ENCODE measurements at places on chromosomes 6 and 20. TPM values are rescaled to one million over a fixed set of nuclear protein-coding genes. Genes with fewer than 3 reads are reported as not detected.

GRCh38 chr6:44041461-44042260 is 85.6 kb downstream of the MRPL14 start:
- no peaks in the 10 kb centered on the region for H3K27me3 ChIP-seq
- H3K27ac ChIP-seq = peak overlapping the region; percentile 86
- peak; percentile 96 for DNase-seq
- no peak overlapping the region for H3K4me3 ChIP-seq
- H3K4me1 ChIP-seq = peaks cover 34% of the 10 kb centered on the region

DNA sequence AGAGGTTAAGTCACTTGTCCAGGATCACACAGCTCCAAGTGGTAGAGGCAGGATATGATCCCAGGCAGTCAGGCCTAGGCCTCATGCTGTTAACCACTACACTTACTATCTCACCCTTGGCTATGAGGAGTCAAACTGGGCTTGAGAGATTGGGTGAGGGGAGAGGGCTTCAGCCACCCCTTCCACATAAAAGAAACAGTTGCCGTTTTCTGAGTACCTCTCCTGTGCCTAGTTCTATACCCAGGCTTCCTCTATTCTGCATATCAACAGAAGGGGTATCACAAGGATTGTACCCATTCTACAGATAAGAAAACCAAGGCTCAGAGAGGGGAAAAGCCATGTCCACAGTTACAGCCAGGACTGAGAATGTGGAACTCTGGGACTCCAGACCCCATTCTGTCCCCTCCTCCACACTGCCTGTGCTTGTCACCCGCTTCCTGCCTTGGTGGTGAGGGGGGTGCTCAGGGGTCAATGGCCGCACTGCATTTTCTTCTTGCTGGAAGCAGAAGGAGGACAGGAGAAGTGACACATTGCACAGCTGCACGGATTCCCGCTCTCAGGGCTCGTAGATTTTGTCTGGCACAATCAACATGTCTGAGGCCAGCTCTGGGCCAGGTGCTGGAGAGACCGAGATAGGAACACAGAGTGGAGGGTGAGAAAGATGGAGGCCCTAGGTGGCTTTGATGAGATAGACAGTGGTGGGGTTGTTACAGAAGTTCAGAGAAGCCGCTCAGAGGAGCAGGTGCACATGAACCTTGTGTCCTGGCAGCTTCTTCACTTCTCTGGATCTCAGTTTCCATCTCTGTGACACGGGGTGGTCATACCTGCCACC is 108.4 kb upstream of the PTPN1 start:
- H3K4me1 ChIP-seq = peaks cover 8% of the 10 kb centered on the region
- H3K27me3 ChIP-seq = no peaks in the 10 kb centered on the region
- H3K4me3 ChIP-seq = no peak overlapping the region
- no peaks in the 10 kb centered on the region for H3K36me3 ChIP-seq

DNA sequence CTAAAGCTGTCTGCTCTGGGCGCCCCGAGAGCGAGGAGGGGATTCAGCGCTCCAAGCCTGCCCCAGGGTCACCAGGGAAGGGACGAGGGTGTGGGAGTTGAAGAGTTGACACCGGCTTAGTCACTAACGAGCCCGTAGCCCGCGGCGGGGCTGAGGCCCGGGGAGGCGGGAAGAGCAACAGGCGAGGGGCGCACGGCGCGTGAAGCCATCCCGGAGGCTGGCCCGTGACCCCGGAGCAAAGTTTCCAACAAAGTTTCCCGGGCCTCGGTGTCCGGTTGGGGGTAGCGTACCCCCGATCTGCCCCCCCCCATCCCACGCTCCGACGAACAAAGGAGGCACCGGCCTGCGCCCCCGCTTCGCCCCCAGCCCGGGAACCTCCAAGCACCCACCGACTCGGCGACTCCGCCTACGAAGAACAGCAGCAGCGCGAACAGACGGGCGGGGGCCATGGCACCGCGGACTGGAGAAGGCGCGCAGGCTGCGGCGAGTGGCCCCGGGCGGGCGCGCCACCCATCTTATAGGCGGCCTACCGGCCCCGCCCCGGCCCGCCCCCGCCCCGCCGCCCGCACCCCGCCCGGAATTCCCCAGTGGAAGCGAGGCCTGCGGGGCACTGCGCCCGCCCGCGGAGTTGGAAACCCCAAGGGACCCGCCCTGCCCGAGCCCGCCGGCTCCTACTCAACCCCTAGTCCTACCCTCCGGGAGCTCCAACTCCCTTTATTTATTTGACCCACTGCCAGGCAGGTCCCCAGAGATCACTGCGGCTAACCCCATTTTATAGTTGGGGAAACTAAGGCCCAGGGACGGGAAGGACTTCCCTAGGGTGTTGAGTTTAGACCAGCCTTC is at the start of gene SDC4:
Gene SDC4 (minus strand): TSS at position 489 of the 843 bp plus-strand sequence. CDS start 40 bp downstream, at position 449.
- peaks cover 14% of the 10 kb centered on the region for H3K4me1 ChIP-seq
- H3K27me3 ChIP-seq = no peaks in the 10 kb centered on the region
- H3K27ac ChIP-seq = peak within 1 kb of the TSS; percentile 83
- peak within 1 kb of the TSS; percentile 99 for H3K4me3 ChIP-seq

DNA sequence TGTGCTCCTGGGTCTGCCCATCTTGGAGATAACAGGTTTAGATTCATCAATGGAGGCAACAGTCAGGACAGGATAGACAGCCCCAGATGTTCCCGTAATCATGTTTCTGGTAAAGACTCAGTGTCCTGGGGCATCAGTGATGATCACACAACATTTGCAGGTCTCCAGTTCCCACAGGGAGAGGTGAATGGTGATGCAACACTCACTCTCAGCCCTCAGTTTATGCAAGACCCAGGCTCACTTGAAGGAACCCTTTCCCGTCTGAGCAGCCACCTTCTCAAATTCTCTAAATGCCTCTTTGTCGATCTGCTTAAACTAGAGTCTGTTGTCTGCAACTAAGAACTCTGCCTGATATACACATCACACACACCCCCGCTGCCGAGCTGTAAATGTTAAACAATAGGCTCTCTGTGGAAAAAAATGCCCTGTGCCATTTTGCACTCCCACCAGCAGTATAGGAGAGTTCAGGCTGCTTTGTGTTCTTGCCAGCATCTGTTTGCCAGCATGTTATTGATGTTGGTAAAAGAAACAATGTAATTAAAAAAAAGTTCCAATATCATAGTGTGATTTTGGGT is 30.1 kb upstream of the SCP2D1 start:
- H3K36me3 ChIP-seq = no peaks in the 10 kb centered on the region
- no peak overlapping the region for H3K27ac ChIP-seq
- no peaks in the 10 kb centered on the region for H3K27me3 ChIP-seq
- no peaks in the 10 kb centered on the region for H3K4me1 ChIP-seq
- DNase-seq = no peak
- no peak overlapping the region for H3K4me3 ChIP-seq

DNA sequence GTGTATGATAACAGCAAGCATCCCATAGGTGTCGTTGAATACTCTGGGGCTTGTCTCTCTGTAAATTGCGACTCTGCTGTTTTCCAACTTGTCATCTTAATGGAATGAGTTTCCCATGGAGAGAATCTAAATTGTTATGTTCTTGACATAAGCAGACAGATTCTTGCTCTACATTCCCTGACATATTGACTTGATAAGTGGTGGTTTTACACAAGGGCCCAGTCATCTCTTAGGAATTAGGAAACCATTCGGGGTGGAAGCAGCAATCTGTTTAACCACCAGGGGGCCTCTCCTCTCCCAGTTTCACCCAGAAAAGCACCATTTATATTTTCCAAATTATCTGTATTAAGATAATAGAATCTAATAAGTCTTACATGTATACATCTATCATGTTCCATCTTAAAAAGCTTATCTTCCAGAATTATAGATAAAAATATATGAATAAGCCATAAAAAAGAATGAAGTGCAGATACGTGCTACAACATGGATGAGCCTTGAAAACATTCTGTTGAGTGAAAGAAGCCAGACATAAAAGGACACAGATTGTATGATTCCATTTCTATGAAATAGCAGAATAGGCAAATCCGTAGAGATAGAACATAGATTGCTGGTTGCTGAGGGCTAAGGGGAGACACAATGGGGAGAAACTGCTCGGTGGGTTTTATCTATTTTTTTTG is 23.1 kb upstream of the MROH8 start:
- peak overlapping the region; percentile 59 for H3K27ac ChIP-seq
- peaks cover 7% of the 10 kb centered on the region for H3K4me1 ChIP-seq
- peak; percentile 98 for DNase-seq

GRCh38 chr6:81158956-81159355 is 593.5 kb downstream of the TENT5A start:
- H3K4me1 ChIP-seq = no peaks in the 10 kb centered on the region
- no peak overlapping the region for H3K27ac ChIP-seq
- no peaks in the 10 kb centered on the region for H3K27me3 ChIP-seq
- no peak for DNase-seq

DNA sequence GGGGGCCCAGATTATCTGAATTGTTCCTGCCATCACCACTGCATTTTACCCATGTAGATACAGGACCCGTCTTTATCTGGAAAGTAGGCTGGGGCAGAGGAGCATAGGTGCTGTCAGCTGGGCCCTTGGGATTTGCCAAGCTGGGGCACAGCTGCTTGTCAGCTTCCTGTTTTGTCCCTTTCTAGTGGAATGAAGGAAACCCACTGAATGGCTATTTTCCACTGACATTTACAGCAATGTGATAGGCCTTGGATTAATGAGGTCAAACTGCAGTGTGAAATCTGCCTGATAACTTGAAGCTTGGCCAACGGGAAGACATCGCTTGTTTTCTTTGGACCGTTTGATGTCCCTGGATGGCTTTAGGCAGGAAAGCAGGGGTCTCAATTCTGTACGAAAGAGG is 6.7 kb downstream of the PPP1R16B start:
- no peaks in the 10 kb centered on the region for H3K4me1 ChIP-seq
- no peaks in the 10 kb centered on the region for H3K36me3 ChIP-seq
- no peak for DNase-seq
- peaks cover 16% of the 10 kb centered on the region for H3K27me3 ChIP-seq

DNA sequence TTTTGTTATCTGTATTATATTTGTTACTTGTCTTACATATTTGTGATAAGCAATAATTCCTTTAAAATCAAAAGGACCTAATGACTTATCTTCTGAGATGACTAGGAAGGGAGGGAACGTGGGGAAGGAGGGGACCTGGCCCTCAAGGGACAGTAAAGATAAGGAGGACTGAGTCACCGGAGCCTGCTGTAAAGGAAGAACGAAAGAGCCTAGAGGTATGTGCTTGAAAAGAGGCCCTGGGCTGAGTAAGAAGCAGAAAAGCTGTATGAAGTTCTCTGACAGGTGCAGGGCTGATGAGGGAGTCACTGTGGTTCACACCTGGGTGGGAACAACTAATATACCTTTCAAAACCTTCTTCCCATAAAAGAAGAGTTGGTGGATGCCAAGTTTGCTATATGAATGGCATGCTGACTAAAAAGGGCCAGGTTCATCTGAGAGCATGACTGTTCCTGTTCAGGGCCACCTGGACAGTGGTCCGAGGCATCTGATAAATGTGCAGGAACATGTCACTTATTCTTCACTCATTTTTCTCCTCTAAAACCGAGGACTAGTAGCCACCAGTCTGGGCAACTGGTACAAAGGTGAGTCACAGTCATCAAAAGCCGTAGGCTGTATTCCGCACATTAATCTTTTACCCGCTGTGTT is 111.3 kb downstream of the TNFAIP3 start:
- H3K27me3 ChIP-seq = no peaks in the 10 kb centered on the region
- no peak overlapping the region for H3K4me3 ChIP-seq
- no peaks in the 10 kb centered on the region for H3K4me1 ChIP-seq
- H3K27ac ChIP-seq = no peak overlapping the region

- no peaks in the 10 kb centered on the region for H3K4me1 ChIP-seq
- no peak for DNase-seq
- H3K4me3 ChIP-seq = no peak overlapping the region
- no peaks in the 10 kb centered on the region for H3K36me3 ChIP-seq
- no peak overlapping the region for H3K27ac ChIP-seq
Observed at GRCh38 chr6:4550227-4550597, 226.0 kb upstream of the CDYL start.

DNA sequence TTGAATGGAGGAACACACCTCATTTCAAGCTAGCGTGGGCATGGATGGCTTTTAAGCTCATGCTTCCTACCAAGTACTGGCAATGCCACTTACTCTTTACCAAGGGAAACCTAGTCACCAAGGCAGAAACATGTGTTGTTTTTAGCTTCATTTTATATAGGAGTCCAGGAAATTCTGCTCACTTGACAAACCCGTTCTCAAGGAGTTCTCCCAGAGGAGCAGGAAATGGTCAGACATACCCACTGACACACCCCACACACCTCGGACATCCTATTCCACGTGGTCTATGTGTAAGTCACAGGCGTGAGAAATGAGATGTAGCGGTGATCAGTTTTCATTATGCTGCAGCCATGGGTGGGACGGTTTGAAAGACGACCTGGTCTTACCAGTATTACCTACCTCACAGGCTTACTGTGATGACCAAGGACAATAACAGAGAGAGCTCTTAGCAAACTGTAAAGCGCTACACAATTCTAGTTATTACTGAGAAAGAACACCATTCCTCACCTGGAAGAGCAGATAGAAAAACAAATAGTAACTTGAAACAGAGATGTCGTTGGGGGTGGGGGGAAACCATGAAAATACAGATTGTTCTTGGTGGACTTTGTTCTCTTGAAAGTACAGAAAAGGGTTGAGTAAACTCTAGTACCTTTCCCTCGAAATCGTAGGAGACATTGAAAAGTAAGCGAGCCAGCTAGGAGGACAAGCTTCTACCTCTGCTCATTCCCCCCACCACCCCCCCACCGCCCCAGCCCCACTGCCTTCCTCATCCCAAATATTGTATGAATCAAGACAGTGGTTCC is 1.7 kb downstream of the CNKSR3 start:
- H3K27me3 ChIP-seq = no peaks in the 10 kb centered on the region
- H3K4me3 ChIP-seq = peak overlapping the region; percentile 73
- DNase-seq = peak; percentile 39
- H3K27ac ChIP-seq = peak overlapping the region; percentile 85
- H3K4me1 ChIP-seq = peaks cover 5% of the 10 kb centered on the region
- peaks cover 4% of the 10 kb centered on the region for H3K36me3 ChIP-seq

DNA sequence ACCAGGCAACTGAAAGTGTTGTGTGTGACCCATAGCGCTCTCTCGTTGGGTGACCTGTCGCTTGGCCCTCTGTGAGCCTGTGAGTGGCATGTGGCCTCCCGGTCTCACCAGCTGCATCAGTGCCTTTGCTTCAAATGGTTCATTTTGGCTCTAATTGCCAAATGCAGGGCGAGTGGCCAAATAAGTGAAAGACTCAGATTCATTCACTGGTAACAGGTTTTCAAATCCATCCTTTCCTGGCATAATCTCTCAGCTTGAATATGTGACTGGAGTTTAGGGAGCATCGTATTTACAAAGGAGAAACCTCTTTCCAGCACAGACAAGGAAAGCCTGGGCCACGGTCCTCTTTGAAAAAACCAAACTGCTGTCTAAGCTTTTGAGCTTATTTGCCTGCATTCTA is 321.6 kb upstream of the QKI start:
- H3K27ac ChIP-seq = no peak overlapping the region
- no peaks in the 10 kb centered on the region for H3K4me1 ChIP-seq
- H3K36me3 ChIP-seq = no peaks in the 10 kb centered on the region
- no peak overlapping the region for H3K4me3 ChIP-seq

Gene HLA-DQA1
- 0.10 TPM for polyA plus RNA-seq

Gene CLPSL2
- polyA plus RNA-seq = not detected

Gene MCHR2
- polyA plus RNA-seq = not detected

Data from fibroblast of lung (primary cell).